ENCODE measurements at places on chromosomes 12 and 14. TPM values are rescaled to one million over a fixed set of nuclear protein-coding genes. Genes with fewer than 3 reads are reported as not detected.

GDF3 gene
- total RNA-seq = not detected

SLC10A1 gene
- total RNA-seq = not detected

TOMM20L gene
- total RNA-seq = not detected

DNAI7 gene
- total RNA-seq = not detected

IFNG-AS1 gene
- total RNA-seq = not detected

BCL11B gene
- 65.7 TPM for total RNA-seq

SYCP3 gene
- total RNA-seq = 0.21 TPM

GRCh38 chr12:113942209-113942608 is 23.9 kb downstream of the RBM19 start:
- DNase-seq = no peak

DNA sequence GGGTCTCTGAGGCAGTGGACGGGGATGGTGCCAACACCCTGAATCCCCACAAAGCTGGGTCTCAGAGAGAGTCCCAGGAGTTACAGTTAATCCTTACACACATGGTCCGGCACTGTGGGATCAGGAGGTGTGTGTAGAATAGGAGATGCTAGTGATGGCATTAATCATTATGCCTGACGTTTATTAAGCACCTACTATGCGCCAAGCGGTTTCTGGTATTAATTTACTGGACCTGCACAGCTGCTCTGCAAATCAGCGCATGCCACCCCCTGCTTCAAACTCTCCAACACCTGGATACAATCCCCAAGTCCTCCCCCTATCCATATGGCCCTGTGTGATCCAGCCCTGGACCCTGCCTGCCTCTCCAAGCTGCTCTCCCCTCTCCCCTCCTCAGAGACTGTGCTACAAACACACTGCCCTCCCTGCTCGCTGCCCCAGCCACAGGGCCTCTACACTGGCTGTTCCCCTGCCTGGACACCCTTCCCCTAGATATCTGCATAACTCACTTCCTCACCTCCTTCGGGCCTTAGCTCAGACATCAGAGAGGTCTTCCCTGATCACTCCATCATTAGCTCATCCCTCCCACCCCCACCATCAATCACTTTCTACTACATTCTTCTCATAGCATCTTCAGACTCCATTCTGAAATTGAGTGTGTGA is 86.0 kb downstream of the RFLNA start:
- DNase-seq = no peak

DNA sequence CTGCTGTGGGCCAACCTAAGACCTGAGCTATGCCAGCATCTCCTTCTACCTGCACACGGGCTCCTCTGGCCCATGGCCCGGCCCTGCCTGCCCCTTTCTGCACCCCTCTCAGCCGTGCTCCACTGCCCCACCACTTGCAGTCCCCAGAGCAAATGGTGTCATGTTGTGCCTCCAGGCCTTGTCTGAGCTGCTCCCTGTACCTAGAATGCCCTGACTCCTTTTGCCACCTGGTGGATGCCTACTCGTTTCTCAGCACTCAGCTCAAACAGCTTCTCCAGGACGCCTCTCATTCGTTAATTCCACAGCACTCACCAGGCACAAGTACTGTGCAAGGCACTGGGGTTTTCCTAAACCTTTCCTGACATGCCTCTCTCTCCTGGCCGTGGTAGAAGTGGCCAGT is 63.2 kb upstream of the PNMA1 start:
- DNase-seq = no peak

DNA sequence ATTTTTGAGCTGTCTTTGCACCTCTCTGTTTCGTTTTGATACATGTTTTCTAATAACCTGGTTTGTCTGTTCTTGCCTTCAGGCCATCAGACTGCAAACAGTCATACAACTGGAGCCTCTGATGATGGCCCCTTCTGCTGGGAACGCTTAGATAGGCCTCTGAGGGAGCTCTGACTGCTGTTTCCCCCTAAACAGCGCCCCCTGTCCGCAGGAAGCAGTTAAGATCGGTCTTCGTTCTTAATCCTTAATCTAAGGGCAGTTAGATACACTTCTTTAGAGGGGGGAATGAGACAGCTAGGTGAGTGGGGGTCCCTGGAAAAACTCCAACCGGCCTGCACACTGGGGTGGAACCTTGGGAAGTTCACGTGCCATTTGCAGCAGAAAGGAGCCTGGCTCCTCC is 1338.8 kb upstream of the SEL1L start:
- DNase-seq = no peak

- no peak for DNase-seq
These were observed 15.6 kb downstream of the APOBEC1 start for GRCh38 chr12:7650091-7650490.
